ENCODE measurements at places on chromosomes 5 and 9. TPM values are rescaled to one million over a fixed set of nuclear protein-coding genes. Genes with fewer than 3 reads are reported as not detected.

DNA sequence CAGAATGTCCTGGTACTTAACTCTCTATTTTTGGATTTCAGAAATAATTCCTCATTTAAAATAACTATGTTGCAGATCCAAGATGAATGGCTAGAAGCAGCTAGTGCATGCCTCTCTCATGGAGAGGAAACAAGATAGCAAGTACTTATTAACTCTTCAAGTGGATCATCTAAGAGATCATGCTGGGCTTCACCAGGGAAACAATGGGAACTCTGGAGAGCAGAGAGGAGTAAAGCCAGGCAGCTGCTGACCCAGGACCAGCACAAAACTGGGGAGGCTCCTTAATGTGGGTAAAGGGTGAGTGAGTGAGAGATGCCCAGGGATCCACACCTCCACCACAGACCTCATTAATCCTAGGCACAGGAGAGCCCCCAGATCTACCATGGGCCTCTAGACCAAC, 897.8 kb upstream of the ACO1 start:
- DNase-seq, result no peak
- no peaks in the 10 kb centered on the region for H3K27me3 ChIP-seq
- H3K4me3 ChIP-seq, result no peak overlapping the region
- no peaks in the 10 kb centered on the region for H3K36me3 ChIP-seq
- no peaks in the 10 kb centered on the region for H3K4me1 ChIP-seq
- H3K27ac ChIP-seq, result no peak overlapping the region

GRCh38 chr5:88979726-88980125, 96.7 kb upstream of the MEF2C start:
- no peak overlapping the region for H3K27ac ChIP-seq
- no peaks in the 10 kb centered on the region for H3K27me3 ChIP-seq
- H3K4me3 ChIP-seq, result no peak overlapping the region

GRCh38 chr9:96177005-96177718, 124.8 kb downstream of the HSD17B3 start:
- no peak overlapping the region for H3K27ac ChIP-seq
- no peaks in the 10 kb centered on the region for H3K36me3 ChIP-seq

- DNase-seq, result no peak
- no peaks in the 10 kb centered on the region for H3K4me1 ChIP-seq
- no peaks in the 10 kb centered on the region for H3K27me3 ChIP-seq
- H3K27ac ChIP-seq, result no peak overlapping the region
- peaks cover 6% of the 10 kb centered on the region for H3K36me3 ChIP-seq
Measured at GRCh38 chr9:33943389-33943788, 105.3 kb downstream of the UBAP2 start.

DNA sequence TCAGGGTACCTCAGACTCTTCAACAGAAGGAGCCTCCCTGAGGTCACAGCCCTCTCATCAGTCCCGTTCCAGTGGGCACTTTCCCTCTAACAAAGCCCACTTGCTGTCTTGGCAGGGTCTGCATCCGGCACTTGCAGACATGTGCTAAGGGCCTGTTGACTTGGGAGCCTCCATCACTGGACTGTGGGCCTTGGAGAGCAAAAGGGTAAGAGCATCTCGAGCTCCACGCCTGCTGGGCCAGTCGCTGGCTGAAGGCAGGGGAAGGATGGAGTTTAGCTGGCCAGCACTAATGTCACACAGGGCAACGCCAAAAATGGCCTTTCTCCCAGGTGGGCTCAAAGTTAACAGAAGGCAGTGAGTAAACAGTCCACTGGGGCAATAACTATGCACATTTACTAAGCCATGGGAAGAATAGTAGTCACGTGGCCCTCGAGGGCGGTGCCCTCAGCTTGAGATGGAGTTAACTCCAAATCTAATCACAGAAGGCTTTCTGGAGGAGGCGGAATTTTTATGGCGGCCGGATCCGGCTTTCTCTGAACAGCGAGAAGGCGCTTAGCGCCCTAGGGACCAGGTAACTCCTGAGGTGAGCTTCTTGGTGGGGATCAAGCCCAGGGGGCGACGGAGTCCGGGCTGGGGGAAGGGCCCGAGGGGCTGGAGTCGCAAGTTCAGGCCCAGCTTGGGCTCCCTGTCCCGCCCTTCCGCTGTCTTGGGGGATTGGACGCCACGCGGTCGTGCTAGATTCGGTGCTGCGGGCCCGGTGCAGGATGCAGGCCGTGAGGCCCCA, 2.0 kb upstream of the NSD1 start:
- DNase-seq, result no peak
- H3K27ac ChIP-seq, result no peak overlapping the region
- no peak overlapping the region for H3K4me3 ChIP-seq
- H3K4me1 ChIP-seq, result peaks cover 27% of the 10 kb centered on the region
- peaks cover 9% of the 10 kb centered on the region for H3K36me3 ChIP-seq

DNA sequence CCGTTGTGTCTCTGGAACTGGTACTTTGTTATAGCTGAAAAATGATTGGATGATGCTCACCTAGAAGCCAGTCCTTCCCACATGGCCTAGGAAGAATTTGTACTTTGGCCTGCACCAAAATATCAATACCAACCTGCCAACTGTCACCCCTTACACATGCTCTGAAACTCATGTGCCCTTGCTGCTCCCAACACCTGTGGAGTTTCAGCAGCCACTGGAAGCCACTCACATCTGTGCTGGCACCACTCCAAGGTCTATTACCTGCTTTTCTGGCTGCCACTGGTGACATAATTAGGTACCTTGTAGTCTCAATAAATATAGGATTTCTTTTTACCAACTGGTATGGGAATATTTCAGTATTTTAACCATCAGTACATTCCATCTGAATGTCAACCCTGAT, 363.6 kb downstream of the SH3GL2 start:
- H3K4me1 ChIP-seq, result no peaks in the 10 kb centered on the region
- H3K36me3 ChIP-seq, result no peaks in the 10 kb centered on the region
- H3K27ac ChIP-seq, result no peak overlapping the region
- H3K4me3 ChIP-seq, result no peak overlapping the region
- no peaks in the 10 kb centered on the region for H3K27me3 ChIP-seq

DNA sequence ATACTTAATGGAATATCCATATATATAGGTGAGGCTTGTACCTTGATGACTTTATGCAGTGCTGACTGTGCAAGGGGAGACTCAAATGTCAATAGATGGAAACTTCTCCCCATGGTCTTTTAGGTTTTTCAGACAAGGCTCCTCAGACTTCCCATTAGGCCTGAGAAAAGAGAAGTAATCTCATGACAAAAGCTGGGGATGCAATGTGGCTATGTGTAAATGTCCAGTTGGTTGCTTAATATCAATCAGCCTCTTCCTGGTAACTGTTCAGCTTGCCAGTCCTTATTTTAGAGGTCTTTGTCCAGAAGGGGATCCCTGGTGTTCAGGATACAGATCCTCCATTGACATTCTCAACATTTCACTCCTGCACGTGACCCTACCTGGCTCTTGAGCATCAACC, 621.1 kb upstream of the CDH18 start:
- H3K4me3 ChIP-seq, result no peak overlapping the region
- no peak for DNase-seq
- H3K36me3 ChIP-seq, result no peaks in the 10 kb centered on the region
- no peaks in the 10 kb centered on the region for H3K4me1 ChIP-seq
- no peak overlapping the region for H3K27ac ChIP-seq
- H3K27me3 ChIP-seq, result no peaks in the 10 kb centered on the region

DNA sequence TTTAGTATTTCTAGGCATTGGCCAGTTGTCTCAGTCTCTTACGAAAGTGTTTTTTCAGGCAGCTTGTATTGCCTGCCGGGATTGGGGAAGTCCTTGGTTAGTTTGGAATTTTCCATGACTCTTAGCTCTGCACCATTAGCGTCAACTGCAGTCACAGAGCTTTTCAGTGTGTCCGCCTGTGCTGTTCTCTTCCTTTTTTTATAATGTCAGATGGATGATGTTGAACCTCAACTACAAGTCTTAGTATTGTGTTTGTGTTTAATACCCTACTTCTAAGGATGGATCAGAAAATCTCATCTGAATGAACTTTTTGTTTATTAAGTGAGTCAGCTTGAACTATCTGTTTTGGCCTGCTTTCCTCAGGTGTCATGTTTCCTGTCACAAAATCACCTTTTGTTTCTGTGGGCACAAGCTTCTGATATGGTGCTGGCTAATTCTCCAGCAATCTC, 33.1 kb downstream of the ATP6V0E1 start:
- H3K4me3 ChIP-seq, result no peak overlapping the region
- no peak for DNase-seq

GRCh38 chr9:133545494-133546286, 11.2 kb downstream of the ADAMTSL2 start:
- no peak for DNase-seq
- H3K4me3 ChIP-seq, result no peak overlapping the region
- H3K27ac ChIP-seq, result no peak overlapping the region

GRCh38 chr5:16095612-16096011, 84.0 kb downstream of the MARCHF11 start:
- no peak overlapping the region for H3K4me3 ChIP-seq
- no peaks in the 10 kb centered on the region for H3K27me3 ChIP-seq
- H3K36me3 ChIP-seq, result no peaks in the 10 kb centered on the region
- no peaks in the 10 kb centered on the region for H3K4me1 ChIP-seq

DNA sequence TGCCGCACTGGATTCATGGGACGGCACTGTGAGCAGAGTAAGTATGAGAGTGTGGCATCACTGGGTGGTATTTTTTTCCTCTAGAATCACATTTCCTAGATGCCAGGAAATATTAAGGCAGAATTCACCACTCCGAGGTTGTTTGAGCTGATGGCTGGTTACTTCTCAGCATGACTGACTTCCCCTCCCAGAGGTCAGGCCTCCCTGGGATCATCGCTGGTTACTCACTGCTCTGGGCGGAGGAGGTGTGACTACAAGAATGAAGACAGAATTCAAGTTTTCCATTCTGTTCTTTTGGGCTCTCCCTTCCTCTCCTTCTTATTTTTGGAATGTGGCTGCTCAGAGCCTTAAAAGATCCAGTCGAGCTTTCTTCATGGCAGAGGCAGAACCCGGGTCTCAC, 76.6 kb upstream of the PRRC1 start:
- no peak overlapping the region for H3K4me3 ChIP-seq
- no peak overlapping the region for H3K27ac ChIP-seq
- DNase-seq, result no peak
- H3K36me3 ChIP-seq, result no peaks in the 10 kb centered on the region
- H3K27me3 ChIP-seq, result no peaks in the 10 kb centered on the region
- no peaks in the 10 kb centered on the region for H3K4me1 ChIP-seq

DNA sequence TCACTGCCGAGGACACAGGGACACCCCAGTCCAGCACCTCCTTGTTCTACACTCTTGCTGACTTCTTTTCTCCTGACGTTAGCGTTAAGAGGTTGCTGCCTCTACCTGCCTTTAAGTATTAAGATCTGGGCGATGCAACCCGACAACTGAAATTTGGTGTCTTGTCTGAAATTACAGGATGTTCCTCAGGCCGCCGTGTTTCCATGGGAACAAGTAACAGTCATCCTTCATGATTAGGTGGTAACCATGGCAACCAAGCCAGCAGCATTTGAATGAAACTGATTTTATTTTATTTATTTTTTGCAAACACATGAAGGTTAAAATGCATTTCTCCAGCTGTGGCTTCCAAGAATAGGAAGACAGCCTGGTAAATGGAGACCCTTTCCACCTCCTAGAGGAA, 20.8 kb downstream of the DAB2IP start:
- H3K36me3 ChIP-seq, result no peaks in the 10 kb centered on the region
- no peak for DNase-seq
- peaks cover 5% of the 10 kb centered on the region for H3K27me3 ChIP-seq
- no peak overlapping the region for H3K27ac ChIP-seq

DNA sequence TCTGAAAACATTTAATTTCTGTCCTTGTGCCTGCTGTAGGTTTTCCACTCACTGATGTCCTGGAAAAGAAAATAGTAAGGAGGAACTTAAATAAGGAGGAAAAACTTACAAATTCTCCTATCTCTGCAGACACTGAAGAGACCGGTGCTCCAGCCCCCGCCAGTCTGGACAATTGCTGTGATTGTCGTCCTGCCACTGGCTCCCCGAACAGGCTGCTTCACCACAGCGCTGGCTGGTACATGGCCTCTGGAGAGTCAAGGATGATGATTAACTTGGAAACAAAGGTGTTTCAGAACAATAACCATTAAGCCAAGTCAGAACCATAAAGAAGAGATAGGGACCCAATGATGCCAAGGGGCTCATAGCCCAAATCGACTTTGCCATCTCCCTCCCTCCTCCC, 7.3 kb downstream of the PLAC8L1 start:
- H3K4me1 ChIP-seq, result no peaks in the 10 kb centered on the region
- H3K27ac ChIP-seq, result no peak overlapping the region
- no peaks in the 10 kb centered on the region for H3K27me3 ChIP-seq
- H3K4me3 ChIP-seq, result no peak overlapping the region
- no peaks in the 10 kb centered on the region for H3K36me3 ChIP-seq
- no peak for DNase-seq

DNA sequence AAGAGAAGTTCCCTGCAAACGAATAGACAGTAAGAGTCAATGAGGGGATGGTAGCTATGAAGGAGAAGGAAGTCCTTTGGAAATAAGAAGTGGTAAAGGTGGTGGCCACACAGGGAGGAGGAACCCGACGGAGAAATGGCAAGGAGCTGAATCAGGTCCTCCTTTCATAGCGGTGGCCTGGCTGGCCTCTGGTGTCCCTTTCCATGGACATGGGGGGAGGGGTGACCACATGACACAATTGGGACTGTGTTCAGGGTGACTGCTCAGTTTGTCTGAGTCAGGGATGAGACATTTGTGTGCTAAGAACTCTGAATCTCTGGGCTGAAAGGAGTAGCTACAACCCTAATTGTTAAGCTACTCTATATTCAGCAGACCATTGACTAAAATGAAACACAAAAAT, 28.7 kb upstream of the TIMD4 start:
- no peak overlapping the region for H3K27ac ChIP-seq
- no peak overlapping the region for H3K4me3 ChIP-seq
- no peaks in the 10 kb centered on the region for H3K27me3 ChIP-seq
- H3K36me3 ChIP-seq, result no peaks in the 10 kb centered on the region
- no peaks in the 10 kb centered on the region for H3K4me1 ChIP-seq

- no peak overlapping the region for H3K27ac ChIP-seq
- H3K27me3 ChIP-seq, result no peaks in the 10 kb centered on the region
- no peaks in the 10 kb centered on the region for H3K36me3 ChIP-seq
- no peak overlapping the region for H3K4me3 ChIP-seq
- no peak for DNase-seq
Measured at GRCh38 chr5:142122121-142122520, 13.5 kb downstream of the NDFIP1 start.

- no peak overlapping the region for H3K4me3 ChIP-seq
- H3K27ac ChIP-seq, result no peak overlapping the region
- peaks cover 10% of the 10 kb centered on the region for H3K4me1 ChIP-seq
- DNase-seq, result no peak
- no peaks in the 10 kb centered on the region for H3K36me3 ChIP-seq
Measured at GRCh38 chr5:55568654-55569512, 34.1 kb upstream of the PLPP1 start.

DNA sequence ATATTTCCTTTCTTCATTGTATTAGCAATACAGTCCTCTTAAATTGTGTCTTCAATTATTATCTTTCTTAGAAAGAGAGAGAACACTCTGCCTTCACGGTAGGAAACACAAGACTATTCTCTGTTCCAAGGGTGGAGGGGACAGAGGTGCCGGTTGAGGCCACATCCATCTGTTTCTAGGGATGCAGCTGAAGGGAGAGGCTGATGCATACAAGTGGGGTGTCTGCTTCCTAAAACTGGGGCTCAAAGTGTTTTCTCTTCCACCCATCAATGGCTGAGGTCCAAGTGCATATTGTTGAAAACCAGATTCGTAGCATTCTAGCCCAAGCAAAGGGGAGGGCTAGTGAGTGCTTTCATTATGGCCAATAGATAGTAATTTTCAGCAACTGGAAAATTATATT, 9.5 kb downstream of the IRX2 start:
- H3K27me3 ChIP-seq, result no peaks in the 10 kb centered on the region
- DNase-seq, result no peak
- no peak overlapping the region for H3K27ac ChIP-seq
- no peaks in the 10 kb centered on the region for H3K36me3 ChIP-seq

SPATA31D4 gene
- not detected for total RNA-seq

TLE1 gene
- total RNA-seq, result 0.13 TPM

FRMPD1 gene
- not detected for total RNA-seq

ANKRD18B gene
- total RNA-seq, result not detected

TMEM232 gene
- total RNA-seq, result 2.0 TPM

IGFBPL1 gene
- not detected for total RNA-seq

Data from GM12878 (cell line).